ENCODE measurements at places on chromosomes 7 and 10.

GRCh38 chr10:19908991-19909696 lies 92.9 kb downstream of the PLXDC2 start:
- DNase-seq = no peak

DNA sequence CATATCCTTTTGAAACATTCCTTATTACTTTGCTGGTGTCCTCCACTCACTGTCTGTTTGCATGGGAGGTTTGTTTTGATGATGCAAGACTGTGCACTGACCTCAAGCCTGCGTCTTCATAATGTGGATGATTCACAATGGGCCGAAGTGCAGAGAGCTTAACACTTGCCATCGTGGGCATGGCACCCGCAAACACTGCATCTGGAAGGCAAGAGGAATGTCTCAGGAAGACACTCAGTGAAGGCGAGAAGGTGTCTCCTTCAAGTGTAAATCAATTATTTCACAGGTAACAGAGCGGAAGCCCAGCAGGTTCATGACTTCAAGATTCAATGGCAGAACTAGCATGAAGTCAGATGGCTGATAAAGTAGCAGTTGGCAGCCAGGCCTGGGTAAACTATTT lies 98.1 kb downstream of the DPY19L1 start:
- no peak for DNase-seq

- DNase-seq = no peak
These were observed 1.3 kb downstream of the UBE2H start for GRCh38 chr7:129951226-129952085.

DNA sequence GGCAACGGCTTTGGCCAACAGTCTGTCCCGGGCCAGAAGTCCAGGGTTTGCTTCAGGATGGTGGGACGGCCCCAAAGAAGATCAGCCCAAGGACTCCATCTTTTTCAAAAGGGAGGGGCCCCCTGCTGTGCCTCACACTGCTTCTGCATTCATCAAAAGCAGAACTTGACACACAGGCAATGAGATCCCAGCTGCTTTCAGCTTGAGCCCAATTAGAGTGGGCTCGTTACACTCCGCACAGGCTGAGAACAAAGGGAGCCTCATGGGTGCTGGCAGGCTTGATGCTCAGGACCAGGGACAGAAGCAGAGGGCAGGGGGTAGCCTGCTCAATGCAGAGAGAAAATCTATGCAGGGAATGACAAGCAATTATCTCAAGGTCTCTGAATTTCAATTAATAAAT lies 45.5 kb downstream of the VOPP1 start:
- DNase-seq = no peak

DNA sequence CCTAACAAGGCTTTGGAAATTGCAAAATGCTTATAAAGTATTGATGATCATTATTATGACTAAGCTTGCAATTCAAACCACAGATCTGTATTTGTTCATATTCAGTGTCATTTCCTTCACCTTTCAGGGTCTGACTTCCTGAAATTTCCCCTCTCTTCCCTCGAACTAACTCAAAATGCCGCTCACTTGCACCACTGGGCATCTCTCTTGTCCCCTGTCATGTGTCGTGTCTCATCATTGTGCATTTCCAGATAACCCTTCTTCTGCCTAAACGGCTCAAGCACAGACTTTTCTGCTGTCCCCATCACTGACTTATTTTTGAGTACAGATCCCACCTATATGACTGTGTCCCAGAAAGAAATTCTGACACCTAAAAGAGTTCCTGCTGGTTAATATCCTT lies 41.0 kb upstream of the CELF2 start:
- no peak for DNase-seq

DNA sequence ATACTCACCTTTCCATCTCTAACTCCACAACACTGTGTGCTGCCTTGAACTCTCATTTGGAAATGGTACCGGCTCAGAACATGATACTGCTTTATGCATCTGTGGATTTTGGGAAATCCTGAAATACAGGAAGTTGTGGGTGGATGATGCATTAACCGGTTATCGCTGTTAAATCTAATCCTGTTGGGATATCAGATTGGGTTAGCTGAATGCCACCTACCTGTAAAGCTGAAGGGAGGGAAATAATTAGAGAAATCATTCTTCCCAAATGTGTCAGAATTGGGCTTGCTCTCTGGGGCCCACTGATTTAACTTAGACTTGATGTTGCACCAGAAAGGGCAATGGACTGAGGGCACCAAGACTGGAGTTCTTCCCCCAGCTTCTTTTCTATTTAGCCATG lies 54.0 kb downstream of the CH25H start:
- DNase-seq = no peak

DNA sequence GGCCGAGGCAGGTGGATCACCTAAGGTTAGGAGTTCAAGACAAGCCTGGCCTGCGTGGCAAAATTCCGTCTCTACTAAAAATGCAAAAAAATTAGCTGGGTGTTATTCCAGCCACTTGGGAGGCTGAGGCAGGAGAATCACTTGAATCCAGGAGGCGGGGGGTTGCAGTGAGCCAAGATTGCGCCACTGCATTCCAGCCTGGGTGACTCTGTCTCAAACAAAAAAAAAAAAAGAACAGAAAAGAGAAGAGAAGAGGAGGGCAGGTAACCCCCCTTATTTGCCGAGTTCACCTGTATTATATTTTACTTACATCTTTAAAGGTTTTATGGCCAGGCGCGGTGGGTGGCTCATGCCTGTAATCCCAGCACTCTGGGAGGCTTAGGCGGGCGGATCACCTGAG lies 91.7 kb downstream of the RNF216 start:
- DNase-seq = no peak

DNA sequence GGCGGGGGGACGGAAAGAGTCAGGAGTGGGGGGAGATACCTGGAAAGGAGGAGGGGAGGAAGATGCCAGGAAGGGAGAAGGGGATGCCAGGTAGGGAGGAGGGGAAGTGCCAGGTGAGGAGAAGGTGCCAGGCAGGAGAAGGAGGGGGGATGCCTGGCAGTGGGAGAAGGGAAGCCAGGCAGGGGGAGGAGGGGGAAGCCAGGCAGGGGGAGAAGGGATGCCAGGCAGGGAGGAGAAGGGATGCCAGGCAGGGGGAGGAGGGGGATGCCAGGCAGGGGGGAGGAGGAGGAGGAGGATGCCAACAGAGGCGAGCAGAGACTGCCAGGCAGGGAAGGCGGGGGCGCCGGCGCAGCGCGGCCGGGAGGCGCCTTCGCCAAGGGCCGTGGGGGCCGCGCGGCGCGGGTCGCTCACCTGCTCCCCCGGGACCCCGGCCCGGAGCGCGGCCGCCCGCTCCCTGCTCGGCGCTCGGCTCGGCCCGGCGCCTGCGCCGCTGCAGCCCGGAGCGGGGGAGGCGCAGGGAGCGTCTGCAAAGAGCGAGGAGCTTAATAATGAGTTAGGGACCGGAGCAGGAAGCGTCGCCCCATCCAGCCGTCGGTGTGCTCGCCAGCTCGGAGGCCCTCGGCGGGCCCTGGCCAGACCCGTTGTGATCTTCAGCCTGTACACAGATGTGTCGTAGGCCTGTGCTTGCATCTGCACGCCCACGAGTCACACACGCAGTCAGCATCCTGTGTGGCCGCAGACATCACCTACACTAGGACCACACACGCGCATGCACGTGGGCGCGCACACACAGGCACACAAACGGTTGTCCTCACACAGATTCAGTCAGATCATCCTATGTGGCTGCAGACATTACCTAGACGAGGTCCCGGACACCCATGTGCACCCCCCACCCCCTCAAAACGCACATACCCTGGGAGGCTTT lies 28.4 kb upstream of the SMARCD3 start:
- DNase-seq = peak; percentile 28

DNA sequence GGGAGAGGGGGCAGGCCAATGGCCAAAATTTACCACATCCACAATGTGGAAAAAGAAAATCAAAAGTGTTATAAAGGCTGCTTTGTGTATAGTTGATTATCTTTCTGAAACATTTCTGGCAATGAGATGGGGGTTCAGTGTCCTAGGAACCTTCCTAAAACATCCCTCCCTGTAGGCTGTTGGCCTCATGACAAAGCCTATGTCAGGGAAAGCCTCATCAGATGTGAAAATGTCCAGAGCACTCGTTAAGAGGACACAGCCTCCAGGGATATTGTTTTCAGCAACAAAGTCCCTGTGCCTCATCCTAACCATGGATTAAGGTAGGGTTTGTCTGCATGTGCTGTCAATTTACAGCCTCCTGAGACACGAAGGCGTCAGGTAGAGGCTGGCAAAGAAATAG lies 17.0 kb downstream of the SUN3 start:
- DNase-seq = no peak

DNA sequence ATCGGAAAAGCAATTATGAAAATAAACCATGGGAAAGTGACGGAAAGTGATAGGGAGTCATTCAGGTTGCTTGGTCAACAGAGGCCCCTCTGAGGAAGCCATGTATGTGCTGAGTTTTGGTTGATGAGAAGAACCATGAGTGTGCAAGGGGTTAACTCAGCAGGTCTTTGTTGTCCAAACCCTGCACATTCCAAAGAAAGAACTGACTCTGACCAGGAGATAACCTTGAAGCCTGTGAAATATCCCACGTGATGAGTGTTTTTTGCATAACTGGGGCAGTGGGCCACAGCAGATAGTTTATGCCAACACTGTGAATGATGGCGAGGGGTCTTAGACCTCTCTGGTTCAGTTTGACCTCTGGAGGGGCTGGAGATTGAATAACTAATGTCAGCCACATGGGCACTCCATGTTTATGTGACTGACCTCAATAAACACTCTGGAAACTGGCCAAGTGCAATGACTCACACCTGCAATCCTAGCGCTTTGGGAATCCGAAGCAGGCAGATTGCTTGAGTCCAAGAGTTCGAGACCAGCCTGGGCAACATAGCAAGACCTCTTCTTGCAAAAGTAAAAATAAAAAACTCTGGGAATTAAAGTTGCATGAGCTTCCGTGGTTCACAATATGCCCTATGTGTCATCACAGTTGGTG lies 154.0 kb upstream of the FOXK1 start:
- no peak for DNase-seq

- no peak for DNase-seq
These were observed 6.3 kb downstream of the EN2 start for GRCh38 chr7:155464183-155464582.

GRCh38 chr7:142880876-142881505 lies 4.6 kb downstream of the TRPV6 start:
- no peak for DNase-seq

DNA sequence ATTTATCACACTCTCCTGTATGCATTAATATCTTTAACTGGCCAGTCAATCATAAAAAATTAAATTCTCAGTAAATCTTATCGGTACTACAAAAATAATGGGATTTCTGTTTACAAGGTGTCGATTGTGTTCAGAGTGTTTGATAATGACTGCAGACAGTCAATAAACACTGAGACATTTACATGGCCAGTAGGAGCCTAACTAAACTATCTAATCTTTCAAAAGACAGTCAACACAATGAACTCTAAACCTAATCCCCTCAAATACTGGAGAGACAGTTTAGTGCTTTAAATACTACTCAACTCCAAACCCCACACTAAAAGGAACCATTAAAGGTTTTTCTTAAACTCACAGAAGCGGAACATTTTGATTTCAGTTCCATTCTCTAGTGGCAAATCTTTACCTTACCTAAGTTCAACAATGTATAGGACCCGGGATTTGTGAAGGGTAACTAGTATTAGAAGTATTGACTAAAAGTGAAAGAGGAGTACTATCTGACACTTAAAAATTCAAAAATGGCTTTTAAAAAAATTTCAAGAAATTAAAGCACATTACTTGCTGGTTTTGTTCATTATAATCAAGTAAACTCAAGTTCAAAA lies 37.3 kb upstream of the EXOC6 start:
- DNase-seq = peak; percentile 1

DNA sequence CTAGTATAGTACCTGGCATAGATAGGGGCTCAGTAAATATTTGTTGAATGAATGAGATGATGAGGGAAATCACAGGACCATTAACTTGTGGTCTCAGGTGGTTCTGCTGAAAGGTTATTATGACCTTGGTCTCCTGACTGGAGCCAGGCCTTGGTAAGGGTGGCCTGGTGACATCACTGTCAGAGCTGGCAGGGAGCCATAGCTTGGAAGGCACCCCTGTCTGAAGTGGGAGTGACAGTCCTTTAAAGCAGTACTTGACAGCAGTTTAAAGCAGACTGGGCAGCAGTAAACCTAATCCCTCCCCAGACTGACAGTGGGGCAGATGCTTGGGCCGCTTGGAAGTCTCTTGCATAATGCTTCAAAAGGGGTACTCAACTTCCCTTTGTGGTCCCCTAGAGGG lies 13.4 kb downstream of the DPCD start:
- DNase-seq = no peak

GRCh38 chr10:33064706-33065105 lies 106.7 kb upstream of the ITGB1 start:
- no peak for DNase-seq

- no peak for DNase-seq
These were observed 1216.5 kb downstream of the SORCS3 start for GRCh38 chr10:105857268-105858264.

GRCh38 chr7:95113590-95113989 lies 206.2 kb downstream of the PPP1R9A start:
- DNase-seq = no peak

DNA sequence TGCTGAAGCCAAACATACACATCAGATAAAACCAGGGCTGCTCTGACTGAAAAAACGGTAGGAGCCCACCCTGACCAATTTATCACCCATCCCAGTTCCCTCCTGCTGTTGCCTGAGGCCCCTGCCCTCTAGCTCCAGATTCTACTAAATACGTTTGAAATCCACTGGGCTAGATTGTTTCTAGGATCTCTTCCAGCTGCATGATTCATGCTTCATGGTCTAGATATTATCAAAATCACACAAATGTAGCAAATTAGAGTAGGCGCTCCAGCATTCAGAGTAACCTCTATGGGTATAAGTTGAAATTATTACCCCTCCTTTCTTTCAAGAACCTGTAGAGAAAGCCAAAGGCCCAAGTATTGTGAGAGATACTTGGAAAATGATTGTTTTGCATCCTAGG lies 151.2 kb upstream of the FAM13C start:
- no peak for DNase-seq

DNA sequence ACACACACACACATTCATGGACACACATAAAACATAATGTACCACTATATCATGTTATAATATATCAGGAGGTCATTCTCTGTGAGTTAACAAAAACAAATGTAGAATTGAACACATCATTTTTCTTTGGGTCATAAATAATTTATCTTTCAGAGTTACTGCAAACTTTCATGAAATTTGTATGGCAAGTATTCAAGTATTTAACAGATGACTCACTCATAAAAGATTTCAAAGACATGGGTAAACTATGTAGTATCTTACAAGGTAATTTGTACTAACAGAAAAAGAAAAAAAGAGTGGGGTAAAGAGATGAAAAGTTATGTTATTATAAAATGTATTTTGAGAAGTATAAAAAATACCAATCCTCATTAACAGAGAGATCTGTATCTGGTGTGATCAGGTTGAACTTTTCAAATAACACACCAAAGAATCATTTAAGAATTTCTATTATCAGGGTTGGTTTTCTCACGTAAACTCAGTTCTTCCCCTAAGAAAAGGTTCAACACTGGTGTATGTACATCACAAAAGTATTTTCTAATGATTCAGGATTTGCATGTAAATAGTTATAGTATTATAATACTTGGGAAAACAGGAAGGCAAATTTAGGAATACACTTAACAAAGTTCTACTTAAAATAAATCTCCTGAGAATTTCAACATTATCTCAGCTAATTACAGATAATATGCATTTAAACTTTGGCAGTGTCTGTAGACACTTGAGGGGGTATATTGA lies 933.1 kb upstream of the LRRN3 start:
- DNase-seq = no peak

All from NCI-H748 treated with DMSO at 0.1 percent for 48 hours (cell line).